ENCODE measurements at places on chromosomes 11 and 22. TPM values are rescaled to one million over a fixed set of nuclear protein-coding genes. Genes with fewer than 3 reads are reported as not detected.
A peak's percentile ranks its signal among the peaks of the same experiment; 100 is the strongest.

GRCh38 chr11:79423736-79424135, 17.1 kb downstream of the TENM4 start:
- DNase-seq = no peak

GRCh38 chr22:43088984-43089717, at the start of gene TTLL1:
Gene TTLL1, minus strand, starts transcription at chr22:43089391. Its CDS starts 13,805 bp downstream, at chr22:43075586.
- DNase-seq = peak; percentile 89

The OVCH2 gene
- polyA plus RNA-seq = 0.08 TPM

- no peak for DNase-seq
These were observed 41.1 kb downstream of the SEZ6L start for GRCh38 chr22:26210334-26210733.

DNA sequence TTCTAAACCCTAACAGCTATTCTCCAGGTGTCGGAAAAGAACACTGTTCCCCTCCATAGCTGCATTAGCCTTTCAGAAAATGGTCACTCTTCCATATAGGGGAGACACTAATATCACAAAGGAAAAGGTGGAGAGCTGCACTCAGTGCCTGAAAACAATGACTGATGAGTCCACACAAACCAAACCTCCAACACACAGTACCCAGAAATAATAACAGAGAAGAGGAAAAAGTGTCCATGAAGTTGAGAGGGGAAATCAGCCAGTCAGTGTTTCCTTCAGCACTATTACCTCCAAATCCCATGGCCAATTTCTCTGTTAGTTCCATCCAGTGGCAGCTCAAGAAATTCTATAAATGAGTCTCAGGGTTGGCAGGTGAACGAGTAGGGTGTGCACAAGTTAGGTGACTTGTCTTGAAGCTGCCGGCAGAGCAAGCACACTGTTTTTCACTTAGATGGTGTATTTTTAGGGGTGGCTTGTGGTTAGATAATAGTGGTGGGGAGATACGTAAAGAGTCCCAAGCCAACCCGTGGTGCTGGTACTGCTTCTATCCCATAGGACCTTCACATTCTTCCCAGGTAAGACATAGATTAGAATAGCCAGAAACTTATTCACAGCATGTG, 84.5 kb upstream of the CHRM4 start:
- DNase-seq = no peak

The PANX3 gene
- not detected for polyA plus RNA-seq

DNA sequence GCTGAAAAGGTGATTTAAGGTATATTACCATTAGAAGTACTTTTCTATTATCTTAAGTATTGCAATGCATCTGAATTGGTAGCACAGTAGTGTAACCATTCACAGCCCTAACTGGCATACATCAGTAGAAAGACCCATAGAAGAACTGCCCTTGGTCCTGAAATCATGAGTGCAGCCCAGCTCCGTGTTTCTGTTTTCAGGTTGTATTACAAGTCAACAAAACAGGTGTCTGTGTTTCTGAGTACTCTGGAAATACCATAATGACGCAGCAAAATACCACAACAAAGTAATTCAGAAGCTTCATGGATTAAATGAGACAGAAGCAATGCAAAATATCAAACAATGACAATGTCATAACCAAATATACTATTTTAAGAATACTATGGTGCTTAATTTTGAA, 226.3 kb downstream of the OPCML start:
- no peak for DNase-seq

The CNGA4 gene
- polyA plus RNA-seq = 0.08 TPM

- DNase-seq = no peak
These were observed 34.0 kb upstream of the MMP13 start for GRCh38 chr11:102989379-102990047.

DNA sequence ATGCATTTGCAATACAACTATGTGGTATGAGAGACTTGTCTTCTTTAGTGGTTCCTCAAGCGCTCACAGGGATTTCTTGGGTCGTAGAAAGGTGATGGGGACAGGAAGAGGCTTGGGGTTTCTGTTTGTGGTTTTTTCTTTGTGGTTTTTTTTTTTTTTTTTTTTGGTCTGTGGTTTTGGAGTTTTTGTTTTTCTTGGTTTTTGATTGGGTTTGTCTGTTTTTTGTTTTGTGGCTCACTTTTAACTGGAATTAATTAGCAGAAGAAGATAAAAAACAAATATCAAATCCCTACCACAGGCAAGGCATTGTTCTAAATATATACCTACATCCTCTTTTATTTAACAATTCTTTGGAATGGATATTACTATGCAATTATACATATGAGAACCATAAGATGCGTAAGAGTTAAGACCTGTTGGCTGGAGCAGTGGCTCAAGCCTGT, 5.5 kb downstream of the TTC28 start:
- DNase-seq = peak; percentile 10

DNA sequence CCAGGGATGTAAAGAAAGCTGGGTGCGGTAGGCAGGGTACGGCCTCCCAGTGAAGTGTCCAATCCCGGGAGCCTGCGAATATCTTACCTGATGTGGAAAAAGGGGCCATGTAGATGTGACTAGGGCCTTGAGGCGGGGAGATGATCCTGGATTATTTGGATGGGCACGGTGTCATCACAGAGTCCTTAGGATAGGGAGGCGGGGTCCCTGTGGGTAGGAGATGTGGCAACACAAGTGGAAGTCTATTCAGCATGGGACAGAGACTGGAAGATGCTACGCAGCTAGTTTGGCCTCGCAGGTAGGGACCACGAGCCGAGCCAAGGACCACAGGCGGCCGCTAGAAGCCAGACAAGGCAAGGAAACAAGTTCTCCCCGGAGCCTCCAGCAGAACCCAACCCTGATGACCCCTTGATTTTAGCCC, 46.4 kb upstream of the SHANK2 start:
- no peak for DNase-seq

GRCh38 chr11:64542172-64543125, 48.6 kb upstream of the SLC22A12 start:
- DNase-seq = no peak

GRCh38 chr11:2699185-2699530, 636 bp downstream of the KCNQ1OT1 start:
- peak; percentile 57 for DNase-seq

GRCh38 chr11:20668131-20668809, 1.1 kb upstream of the NELL1 start:
- DNase-seq = no peak

DNA sequence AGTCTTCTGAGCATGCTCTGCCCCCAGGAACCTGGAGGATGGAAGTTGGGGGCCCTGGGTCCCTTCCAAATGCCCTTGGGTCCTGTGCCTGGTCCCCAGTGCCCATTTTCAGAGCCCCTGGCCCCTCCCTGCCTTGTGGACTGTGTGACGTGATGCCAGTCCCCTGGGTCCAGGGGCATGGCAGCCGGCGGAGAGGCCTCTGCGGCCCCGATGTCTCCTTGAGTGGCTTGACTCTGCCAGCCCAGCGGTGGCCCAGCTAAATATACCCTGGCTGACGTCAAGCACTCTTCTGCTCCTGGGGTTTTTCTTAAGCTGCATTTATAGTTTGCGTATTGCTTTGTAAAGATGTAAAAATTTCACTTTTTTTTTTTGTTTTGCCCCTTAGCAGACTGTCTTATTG, 35.2 kb upstream of the PARVG start:
- DNase-seq = no peak

DNA sequence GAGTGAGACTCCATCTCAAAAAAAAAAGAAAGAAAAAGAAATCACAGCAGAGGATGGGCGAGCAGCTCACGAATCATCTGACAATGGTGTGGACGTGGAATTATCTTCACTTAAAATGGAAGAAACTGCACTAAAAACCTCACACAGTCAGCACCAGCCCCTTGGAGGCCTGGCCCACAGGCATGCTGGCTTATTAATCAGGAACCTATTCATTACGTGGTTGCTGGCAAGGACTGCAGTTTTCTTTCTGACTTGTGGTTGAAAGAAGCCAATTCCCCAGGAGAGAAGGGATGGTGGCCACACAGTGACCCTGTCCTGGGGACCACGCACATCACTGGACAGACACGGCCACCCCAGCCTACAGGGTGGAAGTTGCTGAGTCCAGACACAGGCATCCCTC, 401.1 kb downstream of the CTTN start:
- DNase-seq = no peak

GRCh38 chr22:50544746-50545253, 899 bp upstream of the KLHDC7B start:
- DNase-seq = no peak

DNA sequence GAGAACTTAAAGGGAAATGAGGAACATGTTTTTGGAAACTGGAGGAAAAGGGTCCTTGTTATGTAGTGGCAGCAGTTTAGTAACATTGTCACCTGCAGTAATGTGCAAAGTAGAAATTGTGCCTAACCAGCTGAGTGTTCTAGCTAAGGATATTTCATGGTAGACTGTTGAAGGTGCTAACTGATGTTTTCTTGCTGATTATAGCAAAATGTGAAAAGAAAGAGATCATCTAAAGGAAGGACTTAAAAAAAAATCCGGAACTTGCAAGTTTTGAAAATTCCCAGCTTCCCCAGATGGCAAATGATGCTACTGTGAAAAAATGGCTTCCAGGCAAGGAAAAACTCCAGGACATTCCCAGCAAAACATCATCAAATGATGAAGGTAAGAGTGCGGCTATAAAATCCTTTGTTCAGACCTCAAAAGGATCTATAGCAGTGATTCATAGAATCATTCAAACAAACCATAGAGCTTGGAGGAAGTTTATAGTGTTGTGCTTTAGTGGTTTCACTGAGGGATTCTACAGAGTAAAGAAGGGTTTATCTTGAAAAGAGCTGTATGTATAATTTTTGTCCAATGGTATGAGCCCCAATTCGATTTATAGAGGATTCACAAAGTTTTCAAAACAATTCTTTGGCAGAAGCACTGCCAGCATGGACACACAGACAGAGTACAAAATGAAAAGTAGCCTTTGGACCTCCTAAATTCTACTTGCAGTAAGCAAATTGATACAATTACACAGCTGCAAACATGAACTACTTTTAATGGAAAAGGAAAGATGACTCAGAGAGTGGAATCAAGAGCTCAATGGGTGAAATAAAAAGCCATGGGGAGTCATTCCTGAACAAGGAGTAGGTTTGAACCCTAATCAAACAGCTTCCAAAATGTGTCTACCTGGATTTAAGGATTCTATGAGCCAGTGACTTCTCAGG, 4.3 kb upstream of the TRIM44 start:
- no peak for DNase-seq

The VSTM5 gene
- polyA plus RNA-seq = 0.12 TPM

The NRGN gene
- 3.1 TPM for polyA plus RNA-seq

DNA sequence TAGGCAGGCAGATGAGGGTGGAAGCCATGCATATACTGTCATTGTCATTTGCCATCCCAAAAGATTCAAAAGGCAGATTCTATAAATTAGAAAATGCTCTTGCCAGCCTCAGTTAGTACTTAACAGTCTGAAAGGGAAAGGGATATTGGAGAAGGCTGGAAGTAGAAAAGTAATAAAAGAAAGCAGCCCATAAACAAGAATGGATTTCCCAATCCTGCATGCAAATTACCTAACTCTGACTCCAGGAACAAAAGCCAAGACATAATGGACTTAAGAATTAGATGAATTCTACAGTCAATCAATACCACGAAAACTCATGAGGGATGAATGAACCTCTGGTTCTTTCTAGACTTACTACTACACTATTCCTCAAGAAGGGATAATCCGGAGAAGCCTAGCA, 5.9 kb downstream of the PAK1 start:
- no peak for DNase-seq

The MPZL2 gene
- 6.2 TPM for polyA plus RNA-seq

GRCh38 chr22:50620593-50621355, 7.2 kb downstream of the ARSA start:
- peak; percentile 92 for DNase-seq

DNA sequence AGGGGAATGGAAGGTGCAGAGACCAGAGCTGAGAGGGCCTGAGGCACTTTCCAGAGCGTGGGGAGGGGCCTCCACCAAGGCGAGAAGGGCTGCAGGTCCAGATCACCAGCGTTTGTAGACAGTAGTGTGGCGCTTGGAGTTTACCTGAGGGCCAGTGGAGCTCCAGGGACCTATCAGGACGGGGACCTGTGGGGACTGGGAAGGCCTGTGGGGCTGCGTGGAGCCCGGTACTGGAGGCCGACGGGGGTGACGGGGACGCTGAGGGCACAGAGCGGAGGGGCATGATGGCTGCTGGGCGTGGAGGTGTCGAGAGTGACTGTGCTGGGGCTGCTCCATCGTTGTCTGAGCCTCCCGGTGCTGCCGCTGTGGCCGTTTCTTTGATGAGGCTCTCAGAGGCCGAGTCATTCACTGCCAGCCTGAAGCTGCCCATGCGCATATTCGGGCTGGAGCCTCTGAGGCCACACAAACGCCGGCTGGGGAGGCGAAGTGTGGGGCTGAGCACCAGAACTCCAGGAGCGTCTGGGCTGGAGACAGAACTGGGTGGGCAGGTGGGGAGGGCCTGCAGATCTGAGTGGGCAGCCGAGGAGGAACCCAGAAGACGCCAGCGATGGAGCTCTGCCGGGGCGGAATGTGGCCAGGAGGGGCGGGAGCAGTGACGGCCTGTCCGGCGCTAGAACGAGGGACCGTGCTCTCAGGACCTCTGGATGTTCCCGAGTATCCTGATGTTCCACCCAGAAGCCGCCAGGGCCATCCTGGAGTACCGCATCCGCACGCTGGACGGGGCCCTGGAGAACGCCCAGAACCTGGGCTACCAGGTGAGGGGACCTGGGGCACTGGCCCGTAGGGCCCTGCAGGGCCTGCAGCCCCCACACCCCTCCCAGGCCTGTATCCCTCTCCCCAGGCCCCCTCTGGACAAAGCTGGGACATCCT, 2.6 kb downstream of the PGGHG start:
- no peak for DNase-seq

The PATE4 gene
- not detected for polyA plus RNA-seq

DNA sequence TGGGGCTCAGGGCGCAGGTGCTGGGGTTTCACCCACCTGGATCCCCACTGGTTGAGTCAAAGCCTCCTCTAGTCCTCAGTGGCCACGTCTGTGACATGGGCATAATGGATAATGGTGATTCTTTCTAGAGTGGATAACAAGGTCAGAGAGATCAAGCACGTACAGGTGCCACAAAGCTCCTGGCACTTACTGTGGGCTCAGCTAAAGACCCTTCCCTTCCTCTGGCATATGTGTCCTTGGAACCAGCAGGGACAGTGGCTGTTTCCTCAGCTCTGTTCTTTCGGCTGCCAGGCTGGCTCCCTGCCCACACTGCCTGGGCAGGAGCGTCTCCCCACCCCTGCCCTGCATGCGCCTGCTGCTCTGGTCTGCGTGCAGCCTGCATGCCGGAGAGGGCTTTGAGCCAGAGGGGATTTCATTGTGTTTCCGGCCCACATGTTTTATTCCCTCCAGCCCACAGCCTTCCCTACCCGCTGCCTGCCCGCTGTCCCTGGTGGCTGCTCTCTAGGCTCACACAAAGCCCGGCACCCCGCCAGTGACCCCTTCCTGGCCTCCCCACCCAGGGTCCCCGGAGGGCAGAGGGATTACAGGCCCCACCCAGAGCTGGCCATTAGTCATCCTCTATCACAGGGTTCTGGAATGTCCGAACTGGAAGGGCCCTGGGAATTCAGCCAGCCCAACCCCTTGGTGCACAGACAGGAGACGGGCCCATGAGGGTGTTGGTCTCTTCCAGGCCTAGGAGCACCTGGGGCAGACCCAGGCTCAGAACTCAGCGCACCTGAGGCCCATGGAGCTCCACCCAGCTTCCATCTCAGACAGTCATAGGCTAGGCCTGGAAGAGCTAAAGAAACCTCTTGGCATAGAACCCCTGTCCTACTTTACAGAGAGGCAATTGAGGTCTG, 55.3 kb upstream of the GCAT start:
- peak; percentile 94 for DNase-seq

The C11orf42 gene
- not detected for polyA plus RNA-seq

The PRRG4 gene
- 0.21 TPM for polyA plus RNA-seq

The C11orf16 gene
- polyA plus RNA-seq = not detected

GRCh38 chr11:104089481-104089880, 53.0 kb downstream of the DDI1 start:
- no peak for DNase-seq

GRCh38 chr11:21650961-21651360, 541.9 kb upstream of the ANO5 start:
- no peak for DNase-seq
